Cortex of kidney (tissue), 1 donor: ENCODE measurements at places on chromosomes 7 and 10.

- no peak for DNase-seq
Measured at GRCh38 chr7:87810130-87810529, 66.0 kb downstream of the SLC25A40 start.

- DNase-seq: no peak
Measured at GRCh38 chr7:159197066-159197975, 52.7 kb upstream of the VIPR2 start.

DNA sequence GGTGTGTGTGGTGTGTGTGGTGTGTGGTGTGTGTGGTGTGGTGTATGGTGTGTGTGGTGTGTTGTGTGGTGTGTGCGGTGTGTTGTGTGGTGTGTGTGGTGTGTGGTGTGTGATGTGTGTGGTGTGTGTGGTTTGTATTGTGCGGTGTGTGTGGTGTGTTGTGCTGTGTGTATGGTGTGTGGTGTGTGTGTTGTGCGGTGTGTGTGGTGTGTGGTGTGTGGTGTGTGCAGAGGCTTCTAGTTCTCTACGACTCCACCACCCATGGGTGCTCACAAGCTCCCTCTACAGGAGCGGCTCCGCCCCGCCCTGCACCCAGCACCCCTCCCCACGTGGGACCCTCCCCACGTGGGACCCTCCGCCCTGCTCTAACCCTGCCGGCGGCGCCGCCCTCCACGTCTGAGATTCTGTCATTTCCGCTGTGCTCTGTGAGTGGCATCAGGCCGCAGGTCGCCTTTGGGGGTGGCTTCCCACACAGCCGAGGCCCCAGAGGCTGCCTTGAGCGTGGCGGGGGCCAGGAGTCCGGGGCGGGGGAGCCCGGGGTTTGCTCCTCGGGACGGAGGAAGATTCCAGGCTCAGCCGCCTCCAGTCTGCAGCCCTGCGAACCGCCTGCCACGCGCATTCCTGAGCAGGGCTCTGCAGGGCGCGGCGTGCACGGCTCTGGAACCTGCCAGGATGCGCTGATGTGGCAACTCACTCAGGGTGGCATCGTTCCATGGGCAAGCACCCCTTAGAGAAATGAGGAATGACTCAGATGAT is 37.0 kb upstream of the DNAJB6 start:
- no peak for DNase-seq

DNA sequence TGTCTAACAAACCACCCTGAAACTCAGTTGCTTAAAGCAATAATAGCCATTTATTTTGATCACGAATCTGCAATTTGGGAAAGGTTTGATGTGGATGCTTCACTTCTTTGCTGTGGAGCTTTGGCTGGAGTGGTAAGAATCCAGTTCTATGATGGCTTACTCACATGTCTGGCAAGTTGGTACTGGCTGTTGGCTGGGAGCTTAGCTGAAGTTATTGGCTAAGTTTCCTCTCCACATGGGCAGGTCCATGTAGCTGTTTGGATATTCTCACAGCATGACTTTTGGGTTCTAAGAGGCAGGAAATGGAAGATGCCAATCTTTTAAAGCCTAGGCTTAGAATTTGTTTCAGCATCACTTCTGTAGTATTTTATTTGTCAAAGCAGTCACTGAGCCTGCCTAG is 277.6 kb upstream of the NRP1 start:
- DNase-seq: no peak

GRCh38 chr10:89593043-89593442 is 52.0 kb downstream of the PANK1 start:
- no peak for DNase-seq

DNA sequence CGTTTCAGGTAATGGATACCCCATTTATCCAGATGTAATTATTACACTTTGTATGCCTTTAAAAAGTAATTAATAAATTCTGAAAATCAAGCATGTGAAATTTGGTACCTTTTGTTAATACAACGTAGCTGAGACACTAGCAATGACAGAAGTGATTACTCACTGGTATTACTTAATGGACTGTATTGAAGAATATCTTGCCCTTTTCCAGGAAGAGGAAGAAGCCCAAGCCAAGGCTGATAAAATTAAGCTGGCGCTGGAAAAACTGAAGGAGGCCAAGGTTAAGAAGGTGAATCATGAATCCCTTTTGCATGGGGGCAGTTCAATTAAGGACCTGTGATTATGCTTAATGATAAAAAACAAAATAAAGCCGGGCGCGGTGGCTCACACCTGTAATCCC is 64.8 kb downstream of the APBB1IP start:
- DNase-seq: no peak

DNA sequence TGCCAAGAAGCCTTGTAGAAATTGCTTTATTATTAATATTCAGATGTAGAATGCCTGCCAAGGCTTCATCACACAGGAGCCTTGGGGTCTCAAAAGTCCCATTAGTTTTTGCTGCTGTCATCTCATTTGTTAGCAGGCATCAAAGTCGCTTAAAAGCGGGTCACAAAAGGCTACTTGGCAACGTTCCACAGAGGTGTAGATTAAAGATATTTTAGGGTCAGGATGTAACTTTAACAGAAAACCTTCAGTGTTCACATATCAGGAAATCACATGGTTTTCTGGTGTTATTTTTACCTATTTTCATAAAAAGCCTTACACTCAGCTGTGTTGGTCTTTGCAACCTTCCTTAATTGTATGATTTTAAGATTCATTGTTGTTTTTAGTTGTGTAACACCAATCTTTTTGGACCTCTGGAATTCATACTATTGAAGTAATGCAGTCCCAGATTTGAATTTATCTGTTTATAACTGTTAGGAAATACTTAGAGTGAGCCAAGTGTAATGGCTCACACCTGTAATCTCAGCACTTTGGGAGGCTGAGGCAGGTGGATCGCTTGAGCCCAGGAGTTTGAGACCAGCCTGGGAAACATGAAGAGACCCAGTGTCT is 65.3 kb downstream of the TET1 start:
- no peak for DNase-seq

GRCh38 chr7:48839108-48839507 is 85.2 kb upstream of the CDC14C start:
- no peak for DNase-seq

GRCh38 chr10:80279146-80279545 is 10.3 kb downstream of the MAT1A start:
- DNase-seq: no peak

GRCh38 chr7:11957956-11958355 is 126.0 kb upstream of the THSD7A start:
- DNase-seq: no peak

GRCh38 chr7:21023841-21024484 is 237.3 kb upstream of the SP8 start:
- DNase-seq: no peak

GRCh38 chr7:1235501-1236131 is 2.9 kb downstream of the UNCX start:
- DNase-seq: no peak

DNA sequence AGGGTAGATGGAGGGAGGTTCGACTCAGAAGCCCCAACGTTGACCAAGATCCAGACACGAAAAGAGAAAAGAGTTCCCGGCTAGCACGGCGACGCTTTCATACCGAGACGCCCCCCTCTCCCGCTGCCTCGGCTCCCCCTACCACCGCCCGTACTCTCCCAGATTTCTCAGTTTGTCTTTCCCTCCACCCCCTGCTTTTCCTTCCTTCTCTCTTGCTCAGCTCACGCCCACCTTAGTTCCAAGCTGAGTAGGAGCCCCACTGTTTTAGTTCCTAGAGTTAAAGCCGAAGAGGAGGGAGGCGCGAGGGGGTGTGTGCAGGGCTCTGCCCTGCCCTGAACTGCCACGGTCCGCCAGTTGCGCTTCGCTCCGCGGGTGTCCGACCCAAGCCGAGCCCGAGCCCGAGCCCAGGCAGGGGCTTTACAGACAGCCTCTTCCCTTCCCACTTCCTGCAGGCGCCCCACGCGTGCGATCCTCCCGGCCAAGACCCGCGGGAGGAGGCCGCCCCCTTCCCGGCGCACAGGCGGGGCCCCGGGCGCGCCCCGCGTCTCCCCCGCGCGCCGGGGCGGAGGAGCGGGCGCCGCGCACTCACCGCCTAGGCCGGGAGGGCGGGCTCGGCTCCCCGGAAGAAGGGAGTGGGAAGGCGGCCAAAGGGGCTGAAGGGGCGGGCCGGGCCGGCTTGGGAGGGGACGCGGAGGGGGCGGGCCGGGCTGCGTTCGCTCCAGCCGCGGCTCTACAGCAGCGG is at the start of gene EPHB6:
TSS of gene EPHB6 (plus strand) at position 705 of the 742 bp plus-strand sequence. CDS start 8,152 bp downstream, outside the sequence.
- peak; percentile 28 for DNase-seq

DNA sequence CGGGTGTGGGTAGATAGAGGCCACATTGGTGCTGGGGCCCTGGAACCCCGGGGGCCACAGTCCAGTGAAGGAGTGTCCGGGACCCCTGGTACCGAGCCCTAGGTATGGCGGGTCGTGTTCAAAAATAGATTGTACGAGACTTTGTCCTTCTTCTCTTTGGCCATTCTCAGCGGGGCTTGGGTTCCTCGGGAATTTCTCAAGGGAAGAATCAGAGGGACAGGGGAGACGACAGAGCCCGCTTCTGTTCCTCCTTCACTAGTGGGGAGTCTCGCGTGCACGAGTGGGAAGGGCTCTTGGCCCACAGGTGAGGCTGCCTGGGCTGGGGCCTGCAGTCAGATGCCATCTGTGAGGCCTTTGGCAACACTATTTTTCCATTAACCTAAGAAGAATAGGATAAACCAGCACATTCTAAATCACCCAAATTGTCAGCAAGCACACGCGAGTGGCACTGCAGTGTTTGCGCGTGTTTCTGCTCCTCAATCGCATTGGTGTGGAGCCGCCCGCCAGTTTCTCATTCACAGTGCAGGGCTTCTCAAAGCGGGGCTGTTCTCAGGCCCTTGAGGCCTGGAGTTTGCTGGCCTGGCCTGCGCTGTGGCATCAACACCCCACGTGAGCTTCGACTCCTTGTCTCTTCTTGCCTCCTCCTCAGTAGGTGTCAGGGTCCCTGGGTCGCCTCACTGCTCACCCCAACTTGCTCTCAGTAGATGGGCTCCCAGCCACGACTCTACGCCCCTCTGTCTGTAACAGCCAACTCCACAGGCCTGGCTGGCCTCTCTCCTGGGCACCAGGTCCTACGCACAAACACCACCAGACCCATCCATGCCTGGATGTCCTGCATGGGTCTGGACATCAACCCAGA is 187.6 kb upstream of the SHH start:
- DNase-seq: no peak

DNA sequence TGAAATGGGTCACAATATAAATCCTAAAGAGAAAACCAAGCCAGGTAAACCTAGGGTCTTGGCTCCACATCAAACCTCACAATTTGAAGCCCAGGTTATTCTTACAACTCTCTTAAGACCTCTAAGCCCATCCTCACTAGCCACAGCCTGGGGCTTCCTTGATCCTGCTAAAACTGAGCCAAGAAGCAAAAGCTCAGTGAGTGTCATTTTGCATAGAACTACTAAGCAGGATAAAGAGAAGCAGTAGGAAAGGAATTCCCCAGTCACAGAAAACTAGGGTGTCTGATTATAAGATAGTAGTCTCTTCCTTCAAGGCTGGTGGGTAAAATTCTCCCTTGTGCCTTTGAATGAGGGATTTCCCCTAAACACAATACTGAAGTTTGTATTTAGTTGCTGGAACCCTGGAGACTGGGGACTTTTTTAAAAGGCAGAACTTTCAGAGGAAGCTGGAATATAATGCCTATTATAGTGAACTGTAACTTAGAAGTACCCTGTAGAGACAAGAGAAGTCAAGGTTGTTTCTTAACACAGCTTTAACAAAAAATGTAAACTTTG is 196.6 kb upstream of the KIAA1217 start:
- no peak for DNase-seq

GRCh38 chr7:131320603-131321002 is 7.1 kb upstream of the MKLN1 start:
- no peak for DNase-seq

- no peak for DNase-seq
Measured at GRCh38 chr7:89776980-89777379, 377.3 kb upstream of the STEAP1 start.

- DNase-seq: no peak
Measured at GRCh38 chr7:74272305-74273038, 16.7 kb upstream of the CLIP2 start.

DNA sequence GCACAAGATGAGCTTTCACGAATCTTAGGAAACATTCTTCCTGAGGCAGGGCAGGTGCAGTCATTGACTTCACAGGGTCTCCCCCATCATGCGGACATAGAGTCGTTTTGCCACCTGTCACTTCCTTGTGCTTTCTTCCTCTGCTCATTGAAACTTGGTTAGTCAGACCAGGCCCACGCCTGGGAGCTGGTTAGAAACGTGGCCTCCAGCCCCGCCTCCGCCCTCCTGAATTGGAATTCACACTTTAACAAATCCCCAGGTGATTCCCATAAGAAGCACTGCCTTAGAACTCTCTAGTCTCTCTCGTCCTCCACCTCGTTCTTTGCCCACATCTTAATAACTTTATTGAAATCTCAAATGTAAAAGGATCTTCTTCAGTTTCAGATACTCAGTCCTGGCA is 265.5 kb upstream of the FZD8 start:
- no peak for DNase-seq

GRCh38 chr10:53022611-53023088 is 250.1 kb upstream of the MBL2 start:
- DNase-seq: no peak
